ENCODE measurements at places on chromosomes 5 and 9.

DNA sequence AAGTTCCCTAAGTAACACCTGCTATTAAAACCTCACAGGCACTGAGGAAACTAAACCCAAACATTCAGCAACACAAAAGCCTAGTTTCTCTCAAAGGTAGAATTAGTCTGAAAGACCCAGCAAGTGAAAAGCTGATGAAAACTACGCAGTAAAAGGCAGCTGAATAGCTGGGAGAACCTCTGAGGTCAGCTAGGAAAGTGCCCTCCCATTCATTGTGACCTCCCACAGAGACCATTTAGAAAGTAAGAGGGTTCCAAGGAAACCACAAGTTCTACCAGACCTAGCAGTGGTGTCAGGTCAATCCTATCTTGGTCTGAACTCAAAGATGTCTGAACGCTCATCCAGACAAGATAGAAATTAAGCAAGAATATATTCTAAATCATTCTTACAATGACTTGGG is 144.7 kb downstream of the SSBP2 start:
- DNase-seq = no peak

DNA sequence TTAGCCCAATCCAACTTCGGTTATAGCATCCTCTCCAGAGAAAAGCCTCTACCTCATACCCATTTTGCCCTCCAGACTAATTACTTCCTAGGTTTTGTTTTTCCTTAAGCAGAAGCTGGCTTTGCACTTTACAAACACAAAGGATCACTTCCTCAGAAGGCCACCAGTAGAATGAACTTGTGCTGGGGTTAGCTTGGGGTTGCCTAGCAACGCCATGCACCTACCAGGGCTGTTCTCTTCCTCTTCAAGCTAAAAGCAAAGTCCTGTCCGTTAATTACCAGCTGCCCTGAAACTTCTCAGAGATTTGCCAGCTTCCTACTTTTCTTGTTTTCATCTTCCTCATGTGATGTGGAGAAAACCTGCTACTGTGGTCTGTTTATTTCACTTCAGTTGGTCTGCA is 132.0 kb upstream of the WWC1 start:
- no peak for DNase-seq

GRCh38 chr5:100974082-100974481 is 71.0 kb upstream of the ST8SIA4 start:
- no peak for DNase-seq

DNA sequence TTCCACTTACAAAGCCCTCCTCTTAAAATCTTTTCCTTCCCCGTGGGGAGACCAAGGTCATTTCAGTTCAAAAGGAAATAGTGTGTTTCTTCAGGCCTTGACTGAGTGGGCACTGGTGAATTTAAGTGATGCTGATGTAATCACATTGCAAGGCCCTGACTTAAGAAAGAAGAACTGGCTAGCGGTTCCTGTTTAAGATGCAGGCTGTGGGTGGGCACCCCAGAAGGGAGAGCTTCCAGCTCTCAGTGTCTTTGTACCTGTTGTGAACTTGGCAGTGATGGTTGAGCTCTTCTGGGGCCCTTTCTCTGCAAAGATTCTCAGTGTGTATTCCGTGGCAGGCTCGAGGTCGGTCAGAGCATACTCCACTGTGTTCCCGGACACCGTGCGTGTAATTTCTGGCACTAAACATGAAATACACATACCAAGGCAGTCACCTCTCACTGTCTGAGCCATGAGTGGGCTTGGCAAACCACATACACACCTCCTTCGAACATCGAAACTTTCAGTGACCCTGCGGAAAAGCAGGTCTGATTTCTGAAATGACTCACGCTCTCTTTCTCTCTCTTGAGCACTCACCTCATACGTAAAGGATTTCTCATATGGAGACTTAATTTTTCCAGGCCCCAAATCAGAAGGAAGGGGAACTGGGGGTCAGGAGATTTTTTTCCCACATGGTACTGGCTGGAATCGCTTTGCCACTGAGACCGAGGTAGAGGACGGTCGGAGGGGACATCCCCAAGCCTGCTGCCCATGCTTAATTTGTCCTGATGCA is 81.9 kb downstream of the TNC start:
- DNase-seq = peak; percentile 73

GRCh38 chr5:93019896-93020295 is 561.1 kb downstream of the NR2F1-AS1 start:
- DNase-seq = no peak

DNA sequence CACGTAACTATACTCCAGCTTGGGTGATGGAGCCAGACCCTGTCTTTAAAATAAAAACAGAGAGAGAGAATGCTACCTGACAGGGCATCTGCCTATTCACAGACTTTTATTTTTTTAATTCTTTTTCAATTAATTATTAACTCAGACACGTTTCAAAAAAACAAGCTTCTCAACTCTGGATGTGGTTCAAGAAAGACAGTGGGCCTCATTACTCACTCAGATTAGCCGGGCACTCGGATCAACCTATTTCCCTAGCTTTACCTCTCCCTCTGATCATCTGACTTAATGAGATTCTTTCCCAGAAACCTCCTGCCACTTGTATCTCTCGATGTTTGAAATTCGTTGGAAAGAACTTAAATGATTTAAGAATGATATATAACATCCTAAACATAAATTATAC is 134.1 kb downstream of the TRPM6 start:
- no peak for DNase-seq

GRCh38 chr5:87020099-87020934 is 247.4 kb upstream of the RASA1 start:
- DNase-seq = peak; percentile 24

GRCh38 chr5:16617274-16617968 is 624 bp upstream of the RETREG1 start:
- peak; percentile 63 for DNase-seq

DNA sequence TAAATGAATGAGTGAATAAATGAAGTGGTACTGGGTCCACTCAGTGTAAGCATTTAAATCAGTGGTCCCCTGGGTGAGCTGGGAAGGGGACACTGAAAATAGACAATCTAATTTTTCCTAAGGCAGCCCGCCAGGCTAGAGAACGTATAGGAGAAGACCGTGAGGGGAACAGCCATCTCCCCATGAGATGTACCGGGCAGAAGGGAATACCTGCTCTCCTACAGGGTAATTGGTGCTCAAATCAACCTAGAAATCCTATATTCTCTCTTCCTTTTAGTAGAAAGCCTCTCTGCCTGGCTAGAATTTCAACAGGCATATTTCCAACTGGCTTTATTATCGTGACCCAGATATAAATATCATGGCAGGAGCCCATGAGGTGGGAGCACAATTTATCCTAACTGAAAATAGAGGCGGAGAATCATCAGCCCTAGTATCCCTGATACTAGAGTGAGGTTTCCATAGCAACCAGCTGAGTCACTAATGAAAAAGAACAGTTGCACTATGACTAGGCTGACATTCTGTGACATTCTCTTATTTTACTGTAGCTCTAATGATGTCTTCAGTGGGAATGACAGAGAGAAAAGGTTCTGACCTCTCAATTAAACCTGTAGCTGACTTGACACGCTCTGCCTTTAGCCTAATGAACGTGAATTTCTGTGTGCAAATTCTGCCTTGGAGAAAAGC is 96.5 kb upstream of the CAST start:
- no peak for DNase-seq

DNA sequence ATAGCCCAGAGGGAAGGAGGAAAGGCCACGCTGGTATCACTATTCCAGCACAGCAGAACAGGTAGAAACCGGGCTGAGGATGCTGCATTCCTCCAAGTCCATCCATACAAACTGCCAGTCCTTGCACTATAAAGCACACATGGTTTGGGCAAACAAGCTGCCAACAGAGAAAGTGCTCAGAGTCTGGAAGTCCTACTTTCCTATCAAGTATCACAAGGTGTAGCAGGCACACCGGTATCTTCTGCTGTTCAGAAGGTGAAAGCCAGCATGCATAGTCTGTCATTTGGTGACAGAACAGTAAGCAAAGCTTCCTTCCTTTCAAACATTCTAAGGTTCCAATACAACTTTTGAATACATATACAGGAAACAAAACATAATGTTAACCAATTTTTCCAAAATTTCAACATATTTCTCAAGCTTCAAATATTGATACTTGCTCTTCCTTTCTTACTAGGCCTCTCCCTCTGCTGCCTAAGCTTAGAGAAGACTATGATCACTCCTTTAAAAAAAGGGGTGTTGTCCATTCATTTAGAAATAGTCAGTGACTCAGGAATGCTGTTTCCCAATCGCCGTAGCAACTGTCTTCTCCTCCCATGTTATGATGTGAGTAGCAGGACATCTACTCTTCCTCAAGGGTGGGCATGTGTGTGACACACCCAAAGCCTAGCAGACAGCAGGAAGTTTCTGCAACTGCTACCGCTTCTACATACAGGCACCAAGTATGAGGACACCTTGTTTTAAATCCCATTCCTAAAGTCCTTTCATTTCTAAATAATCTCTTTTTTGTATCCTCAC is 14.7 kb downstream of the DIAPH1 start:
- no peak for DNase-seq

- peak; percentile 68 for DNase-seq
Observed at GRCh38 chr9:129776938-129777768, 24.3 kb upstream of the PTGES start.

DNA sequence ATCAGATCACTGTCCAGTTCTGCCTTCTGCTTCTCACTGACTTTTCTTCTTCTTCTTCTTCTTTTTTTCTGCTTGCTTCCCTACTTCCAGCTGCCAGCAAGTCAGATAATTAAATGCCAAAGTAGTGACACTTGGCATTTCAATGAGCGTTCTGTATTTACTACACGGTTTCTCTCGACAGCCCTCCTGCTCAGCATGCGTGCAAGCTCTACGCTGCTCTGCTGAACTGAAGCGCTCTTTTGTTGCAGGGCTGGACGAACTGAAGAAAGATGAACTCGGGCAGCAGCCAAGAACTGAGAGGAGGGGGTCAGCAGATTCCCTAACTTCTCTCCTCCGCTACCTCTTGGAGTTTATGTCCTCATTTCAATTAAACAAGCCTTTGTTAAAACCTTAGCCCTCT is 319.1 kb downstream of the GLIS3 start:
- no peak for DNase-seq

GRCh38 chr9:33480106-33480505 is 6.4 kb upstream of the NOL6 start:
- DNase-seq = no peak

- DNase-seq = no peak
Observed at GRCh38 chr5:87399720-87400119, 13.0 kb downstream of the CCNH start.

DNA sequence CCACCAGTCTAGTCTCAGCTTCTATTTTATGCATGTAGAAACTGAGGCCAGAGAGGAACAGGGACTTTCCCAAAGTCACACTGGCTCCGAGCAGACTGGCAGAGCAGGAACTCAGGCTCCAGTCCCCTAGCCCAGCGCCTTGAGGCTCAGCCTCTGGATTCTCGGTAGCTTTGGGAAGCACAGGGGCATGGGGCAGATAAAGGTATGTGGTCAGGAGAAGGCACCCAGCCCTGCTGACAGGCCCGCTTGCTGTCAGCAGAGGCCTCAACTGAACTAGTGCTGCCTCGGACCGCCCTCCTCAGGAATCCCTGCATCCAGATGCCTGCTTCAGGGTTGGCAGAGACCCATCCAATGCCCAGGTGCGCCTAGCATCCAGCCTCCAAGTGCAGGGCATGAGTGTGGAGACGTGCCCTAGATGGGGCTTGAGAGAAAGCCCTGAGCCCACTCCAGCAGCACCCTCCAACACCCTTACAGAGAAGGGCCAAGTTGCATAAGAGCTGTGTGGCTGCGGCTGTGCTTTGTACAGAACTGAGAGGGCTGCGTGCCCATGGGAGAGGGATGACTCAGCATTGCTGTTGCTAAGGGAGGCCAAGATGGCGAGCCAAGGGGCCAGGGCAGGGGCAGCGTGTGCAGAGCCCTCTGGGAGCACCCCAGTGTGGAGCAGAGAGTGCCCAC is 168.6 kb downstream of the MACROH2A1 start:
- DNase-seq = no peak

- DNase-seq = no peak
Observed at GRCh38 chr5:148950471-148950863, 112.4 kb downstream of the SH3TC2 start.

DNA sequence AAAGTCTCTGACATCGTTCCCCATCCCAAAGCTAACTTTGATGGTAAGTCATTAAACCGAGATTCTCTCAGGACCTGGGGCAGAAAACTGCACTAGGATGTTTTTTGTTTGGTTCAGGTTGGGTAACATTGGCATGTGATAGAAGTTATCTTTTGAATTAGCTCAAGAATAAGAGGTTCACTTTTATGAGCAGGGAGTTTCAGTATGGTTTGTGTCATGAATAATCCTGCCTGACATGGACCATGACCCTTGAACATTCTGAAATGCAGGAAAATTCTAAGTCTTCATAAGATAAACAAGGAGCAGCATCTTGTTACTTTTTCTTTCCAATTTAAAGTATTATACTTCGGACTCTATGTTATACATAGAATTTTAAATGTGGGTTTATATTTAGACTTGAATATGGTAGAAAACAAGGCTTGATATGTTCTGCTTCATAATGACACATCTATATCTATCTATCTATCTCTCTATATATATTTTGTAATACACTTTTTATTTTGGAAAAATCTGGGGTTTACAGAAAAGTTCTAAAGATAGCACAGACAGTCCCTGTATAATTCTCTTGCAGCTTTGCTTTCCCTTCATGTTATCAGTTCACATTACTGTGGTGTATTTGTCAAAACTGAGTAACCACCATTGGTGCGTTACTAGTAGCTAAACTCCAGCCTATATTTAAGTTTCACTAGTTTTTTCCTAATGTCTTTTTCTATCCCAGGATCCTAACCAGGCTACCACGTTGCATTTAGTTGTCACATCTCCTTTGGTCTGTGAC is 102.7 kb upstream of the TAF11L2 start:
- no peak for DNase-seq

GRCh38 chr9:112755016-112755427 is 4.5 kb downstream of the SNX30 start:
- DNase-seq = no peak

- DNase-seq = no peak
Observed at GRCh38 chr9:27485158-27485557, 38.9 kb upstream of the IFNK start.
